ENCODE measurements at places on chromosomes 7 and 10.

DNA sequence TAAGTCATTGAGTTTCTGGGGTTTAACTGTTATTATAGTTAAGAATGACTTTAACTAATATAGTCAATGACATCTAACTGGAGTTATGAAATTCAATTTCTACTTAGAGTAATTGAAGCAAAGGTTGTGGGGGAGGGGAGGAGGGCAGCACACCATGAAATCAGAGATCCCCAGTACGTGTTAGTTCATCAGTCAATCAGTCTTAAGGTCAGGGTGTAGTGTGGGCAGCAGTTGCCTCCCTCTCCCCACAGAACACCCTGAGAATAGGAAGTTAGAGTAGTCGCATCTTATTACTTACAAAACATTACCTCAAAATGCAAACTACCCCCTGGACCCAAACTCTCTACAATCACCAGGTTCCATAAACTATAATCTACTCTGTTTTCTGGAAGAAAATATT lies 7.0 kb upstream of the HPS1 start:
- DNase-seq: no peak

DNA sequence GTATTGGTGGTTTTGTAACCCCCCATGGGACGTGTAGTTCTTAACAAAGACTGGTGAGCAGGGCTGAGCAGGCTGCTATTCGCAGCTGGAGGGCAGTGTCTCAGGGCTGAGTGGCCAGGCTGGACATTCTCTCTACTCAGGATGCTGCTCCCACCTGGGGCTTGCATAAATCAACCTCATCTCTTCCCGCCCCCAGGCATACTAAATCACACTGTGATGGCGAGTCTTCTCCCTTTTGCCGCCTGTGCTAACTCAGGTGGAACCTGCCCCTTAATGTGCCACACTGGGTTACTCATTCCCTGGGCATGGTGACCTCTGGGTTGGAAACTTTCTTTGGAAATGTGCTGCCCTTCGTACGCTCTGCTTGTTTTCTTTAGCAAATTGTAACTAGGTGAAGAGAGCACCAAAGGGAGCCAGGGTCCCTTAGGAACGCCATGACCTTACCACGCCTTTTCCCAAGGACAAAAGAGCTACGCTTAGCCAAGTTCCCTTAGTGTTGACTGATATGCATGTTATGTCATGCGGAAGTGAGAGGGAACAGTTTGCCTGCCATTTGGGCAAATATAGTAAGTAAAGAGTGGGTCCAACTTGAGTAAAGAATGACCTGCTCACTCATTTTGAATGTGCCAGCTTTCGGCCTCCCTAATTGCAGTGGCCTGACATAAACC lies 40.4 kb upstream of the COBL start:
- no peak for DNase-seq

DNA sequence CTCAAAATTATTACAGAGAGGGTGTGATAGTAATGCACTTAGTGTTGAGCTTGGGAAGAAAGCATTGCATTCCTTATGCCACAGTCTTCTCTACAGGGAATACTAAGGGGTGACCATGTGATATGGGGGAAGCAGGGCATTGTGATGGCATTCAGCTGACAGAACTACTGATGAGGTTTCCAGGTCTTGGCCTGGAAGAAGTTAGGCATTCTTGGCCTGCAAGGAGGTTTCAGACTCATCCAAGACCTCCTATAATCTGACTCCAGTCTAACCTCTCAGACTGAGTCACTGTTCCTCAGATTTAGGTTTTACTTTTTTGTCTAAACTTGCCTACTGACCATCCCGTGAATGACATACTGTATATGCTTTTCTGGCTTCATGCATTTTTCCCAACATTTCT lies 7.9 kb downstream of the STMP1 start:
- DNase-seq: no peak

GRCh38 chr7:101784292-101785127 lies 32.9 kb upstream of the CUX1 start:
- no peak for DNase-seq

- no peak for DNase-seq
Observed at GRCh38 chr7:133983685-133984419, 143.3 kb upstream of the LRGUK start.

DNA sequence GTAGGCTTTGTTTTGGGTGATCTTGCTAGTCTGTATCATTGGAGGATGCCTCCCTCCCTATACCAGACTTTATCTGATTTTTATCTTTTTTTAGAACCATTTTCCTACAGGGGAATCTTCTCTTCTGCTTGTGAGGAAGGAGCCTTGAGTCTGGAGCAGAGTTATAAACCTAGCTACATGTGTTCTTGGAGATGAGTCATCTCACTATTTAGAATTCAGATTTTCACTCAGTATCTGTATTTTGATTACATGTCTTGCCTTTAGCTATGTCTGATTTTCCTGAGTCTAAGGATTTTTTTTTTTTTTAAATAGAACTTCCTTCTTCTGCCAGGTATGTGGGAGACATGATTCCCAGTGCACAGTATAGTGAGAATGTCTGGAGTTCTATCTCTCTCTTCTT lies 211.6 kb upstream of the MBL2 start:
- DNase-seq: no peak

DNA sequence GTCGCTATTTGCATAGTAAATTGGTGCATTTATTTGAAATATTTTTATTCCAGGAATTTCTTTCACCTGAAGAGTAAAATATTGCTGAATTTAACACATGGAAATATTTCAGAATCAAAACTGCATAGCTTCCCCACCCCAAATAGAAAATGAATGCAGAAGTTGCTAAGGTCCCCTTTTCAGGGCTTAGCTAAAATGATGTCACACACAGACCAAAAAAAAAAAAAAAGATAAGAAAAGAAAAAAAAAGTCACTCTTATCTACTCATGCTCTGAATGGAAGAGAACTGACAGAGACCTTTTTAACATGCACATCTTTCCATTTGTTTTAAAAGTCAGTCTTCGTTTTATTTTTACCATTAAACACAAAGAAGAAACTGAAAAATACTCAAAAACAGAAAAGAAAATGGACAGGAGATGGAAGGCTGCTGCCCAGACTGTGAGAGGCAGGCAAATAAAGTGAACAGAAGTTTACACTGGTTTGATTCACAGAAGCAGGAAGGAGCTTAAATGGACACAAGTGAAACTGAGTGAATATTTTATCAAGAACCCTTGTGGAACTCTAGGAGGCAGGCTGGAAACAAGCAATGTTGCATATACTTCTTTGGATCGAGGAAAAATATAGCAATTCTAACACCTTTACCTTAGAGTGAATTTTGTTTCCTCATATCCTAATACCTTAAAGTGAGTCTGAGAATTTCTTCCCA lies 32.0 kb downstream of the PSMC2 start:
- no peak for DNase-seq

DNA sequence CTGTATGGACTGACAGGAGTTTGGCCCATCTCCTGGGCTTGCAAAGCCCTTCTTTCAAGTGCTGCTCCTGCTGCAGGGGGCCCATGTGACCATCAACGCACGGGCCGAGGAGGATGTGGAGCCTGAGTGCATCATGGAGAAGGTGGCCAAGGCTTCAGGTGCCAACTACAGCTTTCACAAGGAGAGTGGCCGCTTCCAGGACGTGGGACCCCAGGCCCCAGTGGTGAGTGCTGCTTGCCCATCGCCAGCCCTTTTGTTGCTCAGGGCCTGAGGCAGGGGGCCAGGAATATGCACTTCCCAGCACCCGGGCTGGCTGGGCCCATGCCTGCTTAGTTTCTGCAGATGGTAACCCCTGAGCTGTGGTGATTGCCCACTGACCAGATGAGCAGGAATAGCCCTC lies 8.7 kb downstream of the PGAM2 start:
- DNase-seq: no peak

- DNase-seq: no peak
Observed at GRCh38 chr10:104308439-104308903, 29.8 kb downstream of the ITPRIP start.

- DNase-seq: no peak
Observed at GRCh38 chr7:108869070-108869469, 299.4 kb downstream of the DNAJB9 start.

GRCh38 chr7:77359599-77359998 lies 56.5 kb downstream of the GSAP start:
- no peak for DNase-seq

- DNase-seq: no peak
Observed at GRCh38 chr7:36301914-36302771, 87.5 kb upstream of the ANLN start.

- no peak for DNase-seq
Observed at GRCh38 chr10:33975481-33975880, 641.0 kb upstream of the NRP1 start.

GRCh38 chr10:127353544-127353943 lies 157.2 kb upstream of the INSYN2A start:
- DNase-seq: no peak

GRCh38 chr10:128519581-128519980 lies 393.4 kb upstream of the MKI67 start:
- no peak for DNase-seq

GRCh38 chr7:101031082-101031481 lies 11.2 kb downstream of the MUC17 start:
- DNase-seq: no peak

DNA sequence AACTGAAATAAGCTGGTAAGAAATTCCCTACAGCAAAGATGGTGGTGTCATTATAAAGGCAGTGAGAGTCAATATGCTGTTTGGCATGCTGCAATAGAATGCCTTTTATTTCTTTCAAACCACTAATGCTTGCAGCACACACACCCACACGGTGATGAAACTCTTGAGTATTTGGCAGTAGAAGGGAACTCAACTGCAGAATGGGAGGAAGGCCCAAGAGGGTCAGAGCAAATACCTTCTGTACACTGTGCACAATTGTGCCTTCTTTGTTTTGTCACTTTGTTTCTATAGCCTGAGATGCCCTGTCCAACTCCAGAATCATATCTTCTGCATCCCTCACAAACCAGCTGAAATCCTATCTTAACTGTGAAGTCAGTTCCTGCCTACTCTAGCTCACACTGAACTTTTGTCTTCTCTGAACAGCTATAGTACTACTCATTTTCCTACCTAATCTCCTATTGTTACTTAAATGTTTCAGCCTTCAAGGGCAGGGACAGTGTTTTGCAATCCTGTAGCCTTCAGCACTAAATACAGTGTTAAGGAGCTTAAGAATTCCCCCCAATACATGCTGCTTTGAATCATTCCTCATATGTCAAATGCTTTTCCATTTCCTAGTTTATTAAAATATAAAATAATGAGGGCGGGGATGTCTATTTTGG lies 22.2 kb downstream of the MMS19 start:
- no peak for DNase-seq

GRCh38 chr10:45374350-45375052 lies 485 bp downstream of the ALOX5 start:
- no peak for DNase-seq

- DNase-seq: no peak
Observed at GRCh38 chr10:36493516-36493880, 631.9 kb upstream of the ANKRD30A start.

- DNase-seq: no peak
Observed at GRCh38 chr7:133775201-133775600, 351.9 kb upstream of the LRGUK start.

- no peak for DNase-seq
Observed at GRCh38 chr7:153188630-153189029, 429.1 kb downstream of the ACTR3B start.

DNA sequence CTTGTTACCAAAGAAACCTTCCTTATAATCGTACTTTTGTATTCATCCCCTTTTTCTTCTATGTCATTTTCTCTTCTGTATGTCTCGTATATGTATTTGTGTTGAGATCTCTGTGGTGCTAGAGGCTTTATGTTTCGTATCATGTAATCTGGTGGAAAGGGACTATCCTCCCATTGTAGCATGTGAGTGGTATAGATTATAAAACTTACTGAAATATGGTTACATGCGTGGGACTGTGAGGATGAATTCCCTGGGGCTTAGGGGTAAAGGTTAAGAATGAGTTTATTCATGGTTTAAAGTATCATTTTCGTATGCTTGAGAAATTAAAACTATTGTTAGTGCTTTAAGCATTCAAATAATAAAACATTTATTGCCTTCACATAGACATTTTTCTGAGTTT lies 141.9 kb downstream of the ANKRD7 start:
- DNase-seq: no peak

DNA sequence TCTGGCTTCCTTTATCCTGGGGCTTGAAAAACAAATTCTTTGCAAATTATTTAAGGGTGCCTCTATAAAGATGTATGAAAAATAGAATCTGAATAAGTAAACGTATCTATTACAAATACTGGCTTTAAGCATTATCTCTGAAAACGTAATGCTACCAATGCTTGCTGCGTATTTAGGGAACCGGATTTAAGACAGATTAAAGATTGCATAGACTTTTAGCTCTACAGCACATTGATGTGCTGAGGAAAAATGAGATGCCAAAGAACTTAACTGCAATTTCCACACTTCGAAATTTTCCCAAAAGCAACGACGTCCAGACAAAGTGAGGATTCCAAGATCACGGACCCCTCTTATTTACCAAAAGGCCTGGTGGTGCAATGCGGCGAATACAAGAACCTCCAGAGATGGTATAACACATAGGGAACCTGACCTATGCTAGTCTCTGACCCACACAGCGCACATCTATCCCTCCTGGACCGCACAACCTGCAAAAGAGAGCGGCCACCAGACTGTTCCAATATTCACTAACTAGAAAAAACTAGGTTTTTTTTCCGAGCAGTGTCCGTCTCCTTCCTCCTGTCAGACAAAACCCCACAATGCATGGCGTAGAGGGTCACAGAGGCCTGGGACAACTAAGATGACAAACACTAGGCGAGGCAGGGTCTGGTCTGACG lies 34.3 kb upstream of the PHF14 start:
- no peak for DNase-seq

- DNase-seq: no peak
Observed at GRCh38 chr10:60549686-60550085, 160.0 kb upstream of the ANK3 start.

DNA sequence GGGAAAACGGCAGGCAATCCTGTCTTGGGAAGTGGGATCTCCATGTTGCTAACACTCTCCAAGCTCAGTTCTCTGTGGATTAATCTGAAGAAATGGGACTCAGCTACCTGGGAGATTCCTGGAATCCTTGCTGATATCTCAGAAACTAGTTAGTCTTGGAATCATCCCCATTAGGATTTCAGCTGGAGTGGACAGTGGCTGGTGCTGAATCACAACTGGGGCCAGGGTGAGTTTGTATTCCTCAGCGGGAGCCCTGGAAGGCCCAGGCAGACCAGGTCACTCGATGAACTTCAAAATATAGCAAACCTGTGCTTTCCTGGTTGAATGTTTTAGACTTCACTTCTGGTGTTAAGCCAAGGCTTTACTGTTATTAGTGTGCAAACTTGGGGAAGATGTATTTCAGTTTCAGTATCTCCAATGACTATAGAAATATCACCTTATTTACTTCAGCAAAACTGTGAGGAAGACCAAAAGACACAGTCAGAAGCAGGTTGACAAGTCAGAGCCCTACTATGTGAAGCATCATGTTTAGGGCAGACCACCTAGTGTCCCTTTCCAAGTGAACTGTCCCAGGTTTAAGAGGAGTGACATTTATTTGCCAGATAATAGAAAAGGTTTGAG lies 126.1 kb downstream of the AOAH start:
- no peak for DNase-seq

DNA sequence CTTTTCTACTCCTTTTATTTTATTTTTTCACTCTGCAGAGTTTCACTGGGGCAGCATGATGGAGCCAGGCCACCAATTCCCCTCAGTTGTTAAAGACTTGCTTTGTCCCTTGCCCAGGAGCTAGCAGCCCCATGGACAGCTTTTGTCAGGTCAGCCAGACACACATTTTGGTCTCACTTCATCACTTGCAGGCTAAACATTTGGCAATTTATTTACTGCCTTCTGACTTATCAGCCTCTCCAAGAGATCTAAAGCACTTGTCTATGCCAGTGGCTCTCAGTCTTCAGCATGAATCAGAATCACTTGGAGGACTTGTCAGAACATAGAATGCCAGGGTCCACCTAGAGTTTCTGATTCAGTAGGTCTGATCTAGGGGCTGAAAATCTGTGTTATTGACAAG lies 66.4 kb upstream of the GDF10 start:
- DNase-seq: no peak

GRCh38 chr10:132162021-132162531 lies 24.7 kb upstream of the DPYSL4 start:
- DNase-seq: no peak

Data from activated CD4-positive, CD25-positive, alpha-beta regulatory T cell (primary cell).